EL (cell line): ENCODE measurements at places on chromosomes 13 and 19.

- DNase-seq = peak; percentile 95
Observed at GRCh38 chr13:33494596-33495204, 209.1 kb upstream of the STARD13 start.

GRCh38 chr13:48456546-48456945, 43.6 kb upstream of the LPAR6 start:
- no peak for DNase-seq

- no peak for DNase-seq
Observed at GRCh38 chr19:47111682-47112165, 1.9 kb downstream of the ZC3H4 start.

DNA sequence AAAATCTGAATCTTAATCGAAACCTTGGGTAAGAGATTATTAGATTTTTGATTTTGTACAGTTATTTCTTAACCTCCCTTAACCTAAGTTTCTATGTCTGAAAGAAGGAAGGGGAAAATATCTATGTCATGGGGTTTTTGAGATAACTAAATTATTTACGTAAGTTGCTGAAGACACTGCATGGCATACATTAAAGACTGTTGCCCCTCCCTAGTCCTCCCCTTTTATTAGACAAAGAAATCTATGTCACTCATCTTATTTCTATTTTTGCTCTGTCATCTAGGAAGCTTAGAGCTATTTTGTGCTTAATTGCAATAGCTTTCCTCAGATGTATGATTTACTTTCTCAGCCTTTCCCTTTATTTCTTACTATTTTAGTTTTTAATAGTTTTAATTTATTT, 15.0 kb downstream of the COG6 start:
- no peak for DNase-seq

- peak; percentile 37 for DNase-seq
Observed at GRCh38 chr13:47835470-47836228, 165.4 kb downstream of the SUCLA2 start.

GRCh38 chr13:73656863-73657262, 477.3 kb downstream of the KLF12 start:
- peak; percentile 37 for DNase-seq

GRCh38 chr19:1244693-1245451, 3.3 kb downstream of the ATP5F1D start:
- no peak for DNase-seq

- no peak for DNase-seq
Observed at GRCh38 chr13:39296193-39296592, 257.9 kb downstream of the NHLRC3 start.

- DNase-seq = no peak
Observed at GRCh38 chr13:109226631-109227030, 559.8 kb downstream of the IRS2 start.

- no peak for DNase-seq
Observed at GRCh38 chr19:53864308-53864836, 3.3 kb upstream of the MYADM start.

DNA sequence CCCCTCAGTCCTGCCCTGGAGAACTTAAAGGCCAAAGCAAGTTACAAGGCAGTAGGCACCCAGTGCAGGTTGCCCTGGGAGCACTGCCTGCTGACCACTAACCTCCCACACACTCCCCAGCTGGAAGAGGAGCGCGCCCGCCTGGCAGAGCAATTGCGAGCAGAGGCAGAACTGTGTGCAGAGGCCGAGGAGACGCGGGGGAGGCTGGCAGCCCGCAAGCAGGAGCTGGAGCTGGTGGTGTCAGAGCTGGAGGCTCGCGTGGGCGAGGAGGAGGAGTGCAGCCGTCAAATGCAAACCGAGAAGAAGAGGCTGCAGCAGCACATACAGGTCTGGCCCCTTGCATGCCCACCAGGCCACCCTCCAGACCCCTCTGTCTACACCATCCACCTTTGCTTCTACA, 61.1 kb downstream of the KCNC3 start:
- DNase-seq = no peak

- no peak for DNase-seq
Observed at GRCh38 chr19:7706188-7706954, 4.4 kb upstream of the FCER2 start.

DNA sequence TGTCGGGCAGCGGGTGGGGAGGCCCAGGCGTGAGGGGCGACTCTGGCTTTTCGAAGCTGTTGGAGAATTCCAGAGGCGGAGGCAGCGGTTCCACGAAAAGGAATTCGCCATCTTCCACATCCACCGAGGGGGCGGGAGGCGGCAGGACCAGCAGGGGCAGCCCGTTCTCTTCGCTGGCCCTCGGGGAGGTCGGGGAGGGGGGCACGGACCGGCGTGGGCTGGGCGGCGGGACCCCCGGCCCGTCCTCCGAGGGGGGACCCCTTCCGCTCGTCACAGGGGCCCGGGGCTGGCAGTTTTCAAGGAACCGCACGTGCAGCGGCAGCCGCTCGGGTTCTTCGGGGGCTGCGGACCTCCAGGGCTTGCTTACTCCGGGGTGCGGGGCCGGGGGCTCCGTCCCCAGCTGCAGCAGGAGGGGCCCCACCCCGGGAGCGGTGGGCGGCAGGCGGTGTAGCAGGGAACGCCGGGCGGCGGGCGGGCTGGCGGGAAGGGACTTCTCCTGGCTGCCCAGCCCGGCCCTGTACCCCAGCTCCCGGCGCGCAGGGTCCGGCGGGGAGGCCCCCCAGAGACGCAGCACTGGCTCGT, 18.0 kb downstream of the C19orf81 start:
- no peak for DNase-seq

DNA sequence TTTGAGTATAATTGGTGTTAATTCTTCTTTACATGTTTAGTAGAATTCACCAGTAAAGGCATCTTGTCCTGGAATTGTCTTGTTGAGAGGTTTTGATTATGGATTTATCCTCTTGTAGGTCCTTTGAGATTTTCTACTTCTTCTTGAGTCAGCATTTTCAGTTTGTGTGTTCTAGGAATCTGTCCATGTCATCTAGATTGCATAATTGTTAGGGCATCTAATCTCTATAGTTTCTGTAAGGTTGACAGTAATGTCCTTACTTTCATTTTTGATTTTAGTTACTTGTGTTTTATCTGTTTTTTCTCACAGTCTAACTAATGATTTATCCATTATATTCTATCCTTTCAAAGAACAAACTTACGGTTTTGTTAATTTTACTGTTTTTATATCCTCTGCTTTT, 492.0 kb downstream of the FGF9 start:
- no peak for DNase-seq

DNA sequence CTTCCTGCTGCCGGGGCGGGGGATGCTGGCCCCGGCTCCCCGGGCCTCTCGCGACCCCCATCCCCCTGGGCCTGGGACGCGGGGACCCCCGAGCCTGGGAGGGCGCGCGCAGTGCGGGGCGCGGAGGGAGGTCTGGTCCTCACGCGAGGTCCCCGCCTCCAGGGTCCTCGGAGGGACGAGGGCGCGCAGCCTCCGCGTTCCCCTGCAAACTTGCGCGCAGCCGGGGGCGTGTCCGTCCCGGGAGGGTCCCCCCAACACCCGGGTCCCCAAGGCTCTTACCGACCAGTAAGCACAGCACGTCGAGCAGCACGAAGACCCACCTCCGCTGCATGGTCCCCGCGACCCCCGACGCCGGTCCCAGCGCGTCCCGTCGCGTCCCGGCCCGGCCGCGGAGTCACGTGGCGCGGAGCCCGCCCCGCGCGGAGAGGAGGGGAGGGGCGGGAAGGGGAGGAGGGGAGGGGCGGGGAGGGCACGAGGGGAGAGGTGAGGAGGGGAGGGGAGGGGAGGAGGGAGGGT, at the start of gene PLPP2:
TSS of gene PLPP2 (minus strand) at position 398 of the 516 bp plus-strand sequence. CDS start at position 331, 67 bp downstream.
- DNase-seq = peak; percentile 11
